NCI-H345 (cell line): ENCODE measurements at places on chromosomes 11 and 22.

GRCh38 chr22:17929909-17930308 is 94.5 kb downstream of the MICAL3 start:
- no peak for DNase-seq

- no peak for DNase-seq
Measured at GRCh38 chr11:83678831-83679584, 392.8 kb upstream of the CCDC90B start.

- no peak for DNase-seq
Measured at GRCh38 chr11:76857781-76858410, 2.8 kb upstream of the ACER3 start.

- peak; percentile 31 for DNase-seq
Measured at GRCh38 chr11:101915791-101916291, 481 bp downstream of the ANGPTL5 start.

GRCh38 chr11:68266936-68267880 is 4.6 kb downstream of the C11orf24 start:
- DNase-seq: no peak

DNA sequence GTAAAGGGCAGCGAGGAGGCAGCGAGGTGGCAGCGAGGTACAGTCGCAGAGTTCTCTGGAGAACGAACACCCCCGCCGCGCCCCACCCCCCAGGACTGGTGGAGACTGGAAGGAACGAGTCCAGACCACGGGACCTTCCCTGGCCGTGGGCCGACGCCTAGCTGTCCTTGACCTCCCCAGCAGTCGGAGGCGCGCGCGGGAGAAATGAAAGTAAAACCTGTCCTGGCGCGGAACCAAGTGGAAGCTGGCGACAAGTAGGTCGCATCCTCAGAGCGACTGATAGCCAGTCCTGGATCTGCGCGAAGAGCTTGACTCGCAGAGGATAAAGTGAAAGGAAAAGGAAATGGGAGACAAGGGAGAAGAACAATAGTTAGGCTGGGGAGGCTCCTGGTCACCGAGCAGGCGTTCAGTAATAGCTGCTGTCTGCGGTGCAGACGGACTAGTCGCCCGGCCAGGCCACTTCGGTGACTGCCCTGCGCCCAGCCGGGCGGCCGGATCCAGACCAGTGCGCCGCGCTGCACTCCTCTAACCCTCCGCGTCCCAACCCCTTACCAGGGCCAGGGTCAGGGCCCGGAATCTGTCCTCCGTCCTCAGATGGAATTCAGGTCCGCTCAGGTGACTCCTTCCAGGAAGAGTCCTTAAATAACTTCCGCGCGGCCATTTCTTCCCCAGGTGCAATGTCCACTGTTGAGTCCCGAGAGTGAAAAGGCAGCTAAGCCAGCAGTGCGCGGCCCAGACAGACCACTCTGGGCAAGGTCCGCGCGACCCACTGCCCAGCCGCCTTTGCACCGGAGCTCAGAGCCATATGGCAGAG is 1.9 kb upstream of the ADM start:
- DNase-seq: peak; percentile 64

- no peak for DNase-seq
Measured at GRCh38 chr11:3022300-3022967, 30.3 kb upstream of the NAP1L4 start.

DNA sequence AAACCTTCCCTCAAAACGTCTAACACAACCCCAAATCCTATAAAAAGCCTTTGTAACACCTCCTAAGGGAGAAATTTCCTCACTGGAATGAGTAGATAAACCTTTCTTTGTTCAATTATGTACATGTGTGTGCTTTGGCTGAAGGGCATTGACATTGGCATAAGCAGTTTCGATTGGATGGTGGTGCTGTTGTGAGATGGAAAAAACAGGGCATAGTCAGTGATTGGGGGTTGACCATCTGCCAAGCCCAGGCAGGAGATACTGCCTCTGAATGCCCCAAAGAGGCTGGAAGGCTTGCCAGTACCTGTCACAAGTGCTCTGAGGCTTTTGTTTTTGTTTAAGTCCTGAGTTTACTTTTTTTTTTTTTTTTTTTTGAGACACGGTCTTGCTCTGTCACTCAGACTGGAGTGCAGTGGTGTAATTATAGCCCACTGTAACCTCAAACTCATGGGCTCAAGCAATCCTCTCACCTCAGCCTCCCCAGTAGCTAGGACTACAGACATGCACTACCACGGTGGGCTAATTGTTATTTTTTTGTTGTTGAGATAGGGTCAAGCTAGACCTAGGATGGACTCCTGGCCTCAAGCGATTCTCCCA is 1.2 kb upstream of the CCDC117 start:
- peak; percentile 62 for DNase-seq

DNA sequence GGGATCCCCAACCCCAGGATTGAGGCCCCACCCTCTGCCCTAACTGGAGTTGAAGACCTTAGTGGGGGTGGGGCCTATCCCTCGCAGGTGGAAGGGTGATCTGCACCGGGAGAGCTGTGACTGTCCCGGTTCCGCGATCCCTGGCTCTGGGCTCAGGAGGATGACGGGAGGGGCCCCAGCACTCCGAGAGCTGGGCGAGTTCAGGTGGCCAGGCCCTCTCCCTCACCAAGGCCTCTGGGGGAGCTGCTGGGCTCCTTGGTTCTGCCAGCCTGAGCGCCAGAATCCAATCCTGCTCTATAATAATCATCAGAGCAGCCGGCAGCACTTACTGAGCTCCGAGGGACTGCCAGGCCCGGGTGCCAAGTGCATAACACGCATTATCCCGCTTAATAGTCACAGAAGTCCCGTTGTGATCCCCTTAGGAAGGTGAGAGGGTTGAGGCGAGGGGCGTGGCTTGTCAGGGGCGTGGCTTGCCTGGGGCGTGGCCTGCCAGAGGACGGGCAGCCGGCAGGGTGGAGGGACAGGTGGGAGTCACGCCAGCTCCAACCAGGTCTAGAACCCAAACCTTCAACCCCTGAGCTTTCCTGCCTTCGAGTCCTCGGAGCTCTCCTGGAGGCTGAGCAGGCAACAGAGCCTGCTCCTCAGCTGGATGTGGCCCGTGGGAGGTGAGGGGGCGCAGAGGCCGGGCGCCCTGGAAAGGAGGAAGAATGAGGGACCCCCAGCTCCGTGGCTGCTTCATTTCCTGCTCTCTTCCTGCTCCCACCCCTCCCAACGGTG is 7.3 kb upstream of the SYT7 start:
- peak; percentile 78 for DNase-seq
